ENCODE measurements at places on chromosomes 2 and 18.

DNA sequence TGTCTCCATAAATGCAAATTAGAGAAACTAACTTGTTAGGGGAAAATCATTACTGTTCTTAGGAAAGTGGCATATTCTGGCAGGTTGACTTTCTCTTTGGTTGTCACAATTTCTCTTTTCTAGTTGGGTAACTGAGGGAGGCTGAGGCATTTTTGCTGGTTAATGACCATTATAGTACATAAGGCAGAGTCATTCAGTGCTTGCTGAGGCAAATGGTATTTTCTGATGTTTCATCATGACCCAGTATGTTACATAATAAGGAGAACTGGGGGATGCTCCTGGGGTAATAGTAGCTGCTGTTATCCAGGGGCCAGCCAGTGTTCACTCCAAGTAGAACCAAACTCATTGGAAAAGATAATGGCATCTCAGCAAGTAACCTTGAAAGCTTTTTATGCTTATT is 62.3 kb downstream of the ITGA6 start:
- no peak for DNase-seq

GRCh38 chr2:143087033-143087432 is 42.2 kb upstream of the ARHGAP15 start:
- DNase-seq = no peak

- no peak for DNase-seq
Measured at GRCh38 chr18:40911582-40912254, 1043.3 kb upstream of the PIK3C3 start.

DNA sequence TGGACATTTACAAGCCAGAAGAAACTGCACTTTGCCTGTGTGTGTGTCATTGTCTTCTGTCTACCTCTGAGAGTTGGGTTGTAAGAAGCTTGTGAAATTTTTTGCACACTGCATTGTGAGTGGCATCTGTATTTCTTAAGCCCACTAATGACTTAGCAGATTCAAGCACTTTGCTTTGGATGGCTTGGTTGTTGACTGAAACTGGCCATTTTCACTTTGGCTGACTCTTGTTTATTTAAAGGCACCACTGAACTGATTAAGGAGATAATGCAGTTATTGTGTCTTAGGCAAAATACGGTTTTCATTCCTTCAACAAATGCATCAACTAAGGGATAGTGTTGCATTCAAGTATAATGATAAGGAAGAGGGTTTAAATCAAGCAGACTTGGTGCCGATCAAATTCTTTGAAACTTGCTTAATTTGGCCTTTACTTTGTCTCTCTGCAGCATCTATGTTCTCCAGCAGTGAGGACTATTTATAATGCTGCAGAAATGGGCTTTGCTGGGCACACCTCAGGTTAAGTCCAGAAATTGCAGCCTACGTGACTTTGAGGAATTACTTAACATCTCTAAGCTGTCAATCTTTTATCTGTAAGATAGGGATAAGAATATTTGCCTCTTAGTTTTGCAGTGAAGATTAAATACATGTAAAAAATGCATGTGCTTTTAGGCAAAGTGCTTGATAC is 142.0 kb downstream of the CCDC85A start:
- DNase-seq = no peak

- DNase-seq = no peak
Measured at GRCh38 chr18:7457262-7457661, 109.9 kb upstream of the PTPRM start.

DNA sequence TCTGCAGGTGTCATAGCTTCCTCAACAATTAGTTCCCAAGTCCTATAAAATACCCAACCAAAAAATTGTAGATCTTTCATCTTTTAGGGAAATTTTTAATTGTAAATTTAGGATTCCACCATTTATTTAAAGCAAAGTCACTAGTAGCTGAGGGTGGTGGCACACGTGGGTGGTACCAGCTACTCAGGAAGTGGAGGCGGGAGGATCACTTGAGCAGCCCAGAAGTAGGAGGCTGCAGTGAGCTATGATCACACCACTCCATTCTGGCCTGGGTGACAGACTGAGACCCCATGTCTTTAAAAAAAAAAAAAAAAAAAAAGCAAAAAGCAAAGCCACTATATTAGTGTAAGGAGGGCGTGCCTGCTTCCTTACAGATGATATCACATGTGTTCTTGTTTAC is 60.3 kb upstream of the GREB1L start:
- DNase-seq = no peak

GRCh38 chr2:2232167-2232566 is 98.9 kb downstream of the MYT1L start:
- no peak for DNase-seq

GRCh38 chr18:3180325-3180724 is 39.4 kb downstream of the MYOM1 start:
- peak; percentile 50 for DNase-seq

DNA sequence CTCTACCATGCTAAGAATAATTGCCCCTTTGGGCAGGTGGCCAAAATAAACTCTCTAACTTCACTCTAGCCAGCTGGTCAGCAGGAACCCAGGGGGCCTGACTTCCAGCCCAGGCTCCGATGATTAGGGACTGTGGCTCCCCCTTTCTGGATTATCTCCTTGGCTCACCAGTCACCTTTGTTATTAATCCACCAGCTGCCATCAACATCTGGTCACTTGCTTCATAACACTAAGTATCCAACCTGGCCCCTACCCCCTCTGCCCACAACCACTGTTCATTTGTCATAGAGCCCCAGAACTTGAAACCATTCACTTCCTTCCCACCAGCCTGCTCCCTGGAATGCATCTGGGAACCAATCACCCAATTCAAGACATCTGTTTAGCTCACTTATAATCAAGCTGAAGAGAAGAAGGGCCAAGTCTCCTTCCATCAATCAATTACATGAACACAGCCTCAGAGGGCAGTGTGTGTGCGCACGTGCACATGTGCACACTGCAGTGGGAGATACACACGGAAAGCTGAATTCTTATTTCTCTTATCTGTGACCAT is 215.1 kb downstream of the ALK start:
- no peak for DNase-seq

GRCh38 chr2:100954044-100954420 is 48.1 kb upstream of the RPL31 start:
- DNase-seq = no peak

- DNase-seq = no peak
Measured at GRCh38 chr2:152657043-152657442, 60.2 kb downstream of the PRPF40A start.

DNA sequence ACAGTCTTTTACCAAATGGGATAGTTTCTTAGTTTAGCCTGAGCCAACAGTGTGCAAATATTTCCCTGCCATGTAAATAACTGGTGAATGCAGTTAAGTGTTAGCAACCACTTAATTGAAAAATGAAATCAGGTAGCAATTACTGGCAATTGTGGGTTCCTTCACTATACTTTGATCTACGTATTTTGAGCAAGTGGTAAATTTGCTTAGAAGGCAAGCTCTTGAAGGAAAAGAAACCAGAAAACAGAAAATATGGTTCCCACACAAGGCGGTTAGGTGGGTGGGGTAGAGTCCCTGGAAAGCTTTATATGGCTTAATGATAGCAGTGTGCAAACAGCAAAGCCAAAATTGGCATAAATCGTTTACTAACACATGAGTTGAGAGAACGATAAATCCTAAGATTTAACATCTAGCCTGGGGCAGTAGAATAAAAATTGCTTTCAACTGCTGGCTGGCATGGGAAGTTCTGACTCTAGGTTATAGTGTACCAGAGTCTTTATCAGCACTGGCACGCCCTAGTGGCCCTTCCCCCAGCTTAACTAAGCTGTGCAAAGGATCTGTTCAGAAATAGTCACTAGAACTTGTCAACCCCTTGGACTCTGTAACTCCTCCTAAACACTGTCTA is 17.0 kb downstream of the SLC9A2 start:
- DNase-seq = no peak

DNA sequence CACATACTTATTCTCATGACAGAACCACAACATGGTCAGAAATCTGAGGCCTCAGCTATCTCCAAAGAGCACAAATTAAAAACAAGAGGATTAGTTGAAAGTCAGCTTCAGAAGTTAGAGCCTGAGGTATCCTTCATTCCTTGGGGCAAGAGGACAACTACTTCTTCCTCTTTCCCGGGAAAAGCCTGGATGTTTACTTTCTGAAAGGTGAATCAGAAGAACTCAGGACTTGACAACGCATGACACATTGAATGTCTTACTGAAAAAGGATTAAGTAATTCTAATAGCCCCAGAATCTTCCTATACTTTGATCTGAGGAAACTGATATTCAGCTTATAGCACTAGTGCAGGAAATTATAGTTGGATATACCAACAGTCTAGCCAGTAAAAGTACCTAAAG is 573.2 kb downstream of the METTL4 start:
- DNase-seq = no peak

- DNase-seq = no peak
Measured at GRCh38 chr2:222769941-222770340, 90.9 kb upstream of the ACSL3 start.

DNA sequence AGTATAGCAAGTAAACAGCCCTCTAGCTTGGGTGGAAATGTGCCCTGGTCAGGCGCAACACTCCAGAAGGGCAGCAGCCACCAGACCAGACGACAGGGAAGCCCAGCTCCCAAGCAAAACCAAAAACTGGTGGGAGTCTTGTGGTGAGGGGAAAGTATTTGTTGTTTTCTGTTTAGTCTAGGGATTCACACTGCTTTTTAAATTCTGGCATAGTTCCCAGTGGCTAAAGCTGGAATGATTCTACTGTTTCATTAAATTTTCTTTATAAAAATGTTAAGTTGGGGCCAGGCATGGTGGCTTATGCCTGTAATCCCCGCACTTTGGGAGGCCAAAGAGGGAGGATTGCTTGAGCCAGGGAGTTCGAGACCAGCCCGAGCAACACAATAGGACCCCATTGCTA is 38.5 kb downstream of the MERTK start:
- no peak for DNase-seq

DNA sequence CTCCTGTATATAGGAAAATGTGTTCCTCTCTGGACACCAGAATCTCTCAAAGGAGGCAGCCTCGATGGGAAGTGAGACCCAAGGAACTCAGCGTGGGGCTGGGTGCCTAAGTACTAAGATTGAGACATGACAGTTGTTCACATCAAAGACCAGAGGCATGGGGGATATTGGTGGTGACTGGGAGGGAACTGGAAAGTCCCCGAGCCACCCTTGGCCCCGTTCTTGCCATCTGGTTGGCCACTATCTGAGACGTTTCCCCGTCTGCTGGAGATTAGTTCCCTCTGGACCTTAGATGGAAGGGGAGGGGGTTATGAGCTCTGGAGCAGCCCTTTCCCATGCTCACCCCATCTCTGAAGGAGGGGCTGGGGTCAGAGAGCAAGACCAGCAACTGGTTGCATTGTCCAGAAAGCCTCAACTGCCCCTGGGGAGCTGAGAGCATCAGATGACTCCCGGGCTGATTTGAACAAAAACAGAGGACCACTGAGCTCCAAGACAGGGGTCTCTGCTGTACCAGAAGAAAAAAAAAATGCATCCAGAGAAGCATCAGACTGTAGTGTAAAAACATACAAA is 11.8 kb downstream of the FBLN7 start:
- DNase-seq = no peak

DNA sequence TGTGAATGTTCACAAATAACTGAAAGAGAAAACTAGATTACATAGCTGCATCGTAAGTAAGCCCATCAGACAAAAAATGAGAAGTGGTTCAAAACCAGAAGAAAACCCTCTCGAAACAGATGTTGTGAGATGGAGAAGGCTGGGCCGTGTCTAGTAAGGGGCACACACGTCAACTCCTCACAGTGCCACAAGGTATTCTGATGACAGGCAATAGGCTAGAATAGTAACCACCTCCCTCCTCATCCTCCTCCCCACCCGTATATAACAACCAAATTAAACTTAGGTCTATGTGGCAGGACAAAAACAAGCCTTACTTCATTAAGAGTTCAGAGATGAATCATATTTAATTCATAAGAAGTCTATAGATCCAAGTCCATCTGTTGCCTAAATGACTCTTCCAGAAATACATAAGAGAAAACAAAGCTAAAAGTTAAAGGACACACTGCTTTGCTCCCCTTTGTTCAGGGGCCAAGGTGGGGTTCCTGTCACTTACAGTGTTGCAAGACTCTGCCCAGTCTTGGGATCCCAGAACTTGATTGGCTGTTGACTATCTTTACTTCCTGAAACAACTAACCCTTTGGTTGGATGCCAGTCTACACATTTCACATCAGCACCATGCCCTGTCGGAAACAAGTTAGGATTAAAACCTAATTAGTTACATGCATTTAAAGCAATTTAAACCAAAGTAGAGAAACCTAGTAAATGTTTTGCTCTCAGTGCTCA is 25.0 kb downstream of the SFT2D3 start:
- DNase-seq = no peak

- no peak for DNase-seq
Measured at GRCh38 chr2:8059255-8059654, 622.6 kb upstream of the ID2 start.

DNA sequence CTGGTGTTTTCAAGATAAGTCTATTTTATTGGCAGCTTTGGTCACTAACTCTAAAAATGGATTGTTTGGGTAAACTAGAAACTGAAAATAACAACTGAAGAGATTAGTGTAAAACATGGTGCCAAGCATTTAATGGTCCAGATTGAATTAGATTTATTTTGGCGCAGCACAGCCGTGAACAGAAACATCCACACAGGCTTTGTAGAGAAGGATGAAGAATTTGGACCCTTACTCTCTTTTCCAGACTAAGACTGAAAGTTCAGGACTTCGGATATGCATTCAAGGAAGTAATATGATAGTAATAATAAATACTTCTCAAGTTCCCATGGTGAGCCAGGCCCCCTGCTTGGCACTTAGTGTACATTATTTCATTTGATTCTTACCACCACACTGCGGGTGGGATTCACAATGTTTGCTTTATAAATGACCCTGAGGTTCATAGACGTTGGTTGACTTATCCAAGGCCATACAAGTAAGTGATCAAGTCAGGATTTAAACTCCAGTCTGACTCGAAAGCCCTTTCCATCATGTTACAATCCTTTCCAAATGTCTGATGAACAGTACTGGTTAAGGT is 54.2 kb upstream of the ITGB6 start:
- DNase-seq = no peak

- DNase-seq = no peak
Measured at GRCh38 chr2:216887138-216887537, 27.3 kb upstream of the TNP1 start.

- no peak for DNase-seq
Measured at GRCh38 chr2:128562471-128563347, 244.0 kb upstream of the HS6ST1 start.

DNA sequence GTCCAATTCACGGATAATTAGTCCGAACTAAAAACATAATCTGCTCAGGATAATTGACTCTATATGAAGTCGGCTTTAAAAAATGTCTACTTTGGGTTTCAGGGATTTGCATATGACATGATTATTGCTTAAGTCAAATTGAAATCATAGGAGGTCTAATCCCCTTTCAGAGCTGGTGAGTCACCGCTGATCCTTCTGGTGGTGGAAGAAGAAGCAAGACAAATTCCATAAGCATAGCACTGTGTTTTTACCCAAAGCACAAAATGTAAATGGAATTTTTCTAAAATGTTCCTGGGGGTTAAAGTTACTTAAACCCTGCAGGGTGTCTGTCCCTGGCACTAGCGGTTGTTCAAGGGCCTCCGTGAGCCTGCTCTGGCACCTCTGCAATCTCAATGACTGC is 460.2 kb downstream of the LRATD1 start:
- peak; percentile 29 for DNase-seq

- DNase-seq = no peak
Measured at GRCh38 chr2:819601-820000, 131.0 kb upstream of the SNTG2 start.

- no peak for DNase-seq
Measured at GRCh38 chr18:61203151-61203550, 130.1 kb upstream of the CDH20 start.

All from HS-27A (cell line).